Right renal cortex interstitium (tissue), 3 donors: ENCODE measurements at places on chromosomes 2 and 18. TPM values are rescaled to one million over a fixed set of nuclear protein-coding genes. Genes with fewer than 3 reads are reported as not detected.

Gene FAP
- polyA plus RNA-seq = 8.7 TPM

Gene PRADC1
- 14.6 TPM for polyA plus RNA-seq

- DNase-seq = no peak
Observed at GRCh38 chr2:67880291-67880761, 182.5 kb downstream of the C1D start.

DNA sequence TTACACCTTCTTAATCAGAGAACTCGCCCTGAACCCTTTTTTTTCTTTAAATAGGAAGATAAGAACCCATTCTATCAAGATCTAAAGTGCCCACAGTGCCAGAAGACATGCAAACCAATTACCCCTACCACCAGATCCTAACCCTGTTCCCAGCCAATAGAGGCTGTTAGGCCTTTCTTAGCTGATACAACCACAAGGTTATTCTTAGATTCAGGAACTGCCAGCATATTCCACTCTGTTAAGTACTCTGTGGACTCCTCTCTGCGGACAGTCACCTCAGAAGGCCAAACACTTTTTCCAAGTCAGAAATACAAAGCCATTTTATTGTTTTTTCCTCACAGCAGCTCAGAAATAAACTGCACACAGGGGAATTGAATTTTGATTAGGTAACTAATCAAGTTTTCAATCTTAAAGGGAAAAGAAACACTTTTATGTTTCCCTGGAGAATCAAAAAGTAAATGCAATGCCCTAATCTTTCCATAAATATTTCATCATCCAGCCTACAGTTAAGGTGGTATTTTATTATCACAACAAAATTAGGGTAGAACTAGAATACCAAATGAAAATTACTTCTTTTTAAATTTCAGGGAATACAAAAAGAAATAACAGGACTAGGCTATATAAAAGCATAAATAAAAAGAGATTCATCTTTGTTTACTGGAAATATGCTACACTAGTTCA lies 111.4 kb downstream of the NBAS start:
- DNase-seq = no peak
